OCI-M1 (cell line): ENCODE measurements at places on chromosomes 7 and 10.

- no peak for DNase-seq
Observed at GRCh38 chr10:109067031-109067430, 856.3 kb downstream of the XPNPEP1 start.

- no peak for DNase-seq
Observed at GRCh38 chr10:43323245-43323644, 48.2 kb upstream of the FXYD4 start.

GRCh38 chr7:47594406-47594805, 12.5 kb upstream of the TNS3 start:
- peak; percentile 68 for DNase-seq

- DNase-seq = peak; percentile 5
Observed at GRCh38 chr7:37817996-37818720, 30.2 kb upstream of the NME8 start.

DNA sequence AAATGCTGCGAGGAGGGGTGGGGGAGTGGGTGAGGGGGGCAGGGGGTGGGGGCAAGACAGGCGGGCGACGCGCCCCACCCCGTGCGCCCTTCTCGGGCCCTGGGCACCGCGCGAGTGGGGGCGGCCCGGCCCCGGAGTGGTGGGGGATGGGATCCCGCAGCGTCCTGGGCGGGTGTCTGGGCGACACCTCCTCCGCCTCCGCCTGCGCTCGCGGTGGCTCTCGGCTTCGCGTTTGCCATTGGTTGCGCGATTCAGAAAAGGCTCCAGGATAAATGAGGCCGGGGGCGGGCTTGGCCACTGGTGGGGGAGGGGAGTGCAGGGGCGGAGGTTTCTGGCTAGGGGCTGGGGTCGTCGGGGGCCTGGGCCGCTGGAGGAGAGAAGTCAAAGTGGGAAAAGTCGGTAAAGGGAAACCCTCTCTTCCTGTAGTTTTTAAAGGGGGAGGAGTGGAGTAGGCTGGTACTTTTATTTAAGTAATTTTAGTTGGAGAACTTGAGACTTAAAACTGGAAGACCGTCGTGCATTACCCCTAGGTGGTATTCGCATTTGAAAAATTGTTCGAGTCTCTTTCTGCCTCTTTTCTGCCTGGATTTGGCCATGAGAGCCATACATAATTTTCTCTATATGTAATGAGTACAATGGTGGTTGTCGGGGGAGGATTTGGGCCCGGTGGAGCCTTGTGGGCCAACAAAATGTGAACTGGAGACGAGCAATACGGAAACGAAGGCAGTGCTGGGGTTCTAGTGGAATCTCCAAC, 992 bp upstream of the IGF2BP3 start:
- peak; percentile 92 for DNase-seq

DNA sequence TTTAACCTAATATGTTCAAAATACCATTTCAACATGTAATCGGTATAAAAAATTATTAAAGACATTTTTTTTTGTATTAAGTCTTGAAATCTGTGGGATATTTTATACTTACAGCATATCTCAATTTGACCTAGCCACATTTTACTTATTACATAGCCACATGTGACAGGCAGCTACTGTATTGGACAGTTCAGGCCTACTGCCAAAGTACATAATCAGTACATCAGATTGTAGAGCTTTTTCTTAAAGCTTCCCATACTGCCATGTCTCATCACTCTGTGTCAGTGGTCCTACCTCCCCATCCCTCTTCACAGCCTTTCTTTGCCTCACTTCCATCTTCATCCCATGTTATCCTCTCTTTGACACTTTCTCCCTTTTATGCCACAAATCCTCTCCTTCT, 43.0 kb downstream of the LOXL4 start:
- peak; percentile 15 for DNase-seq

DNA sequence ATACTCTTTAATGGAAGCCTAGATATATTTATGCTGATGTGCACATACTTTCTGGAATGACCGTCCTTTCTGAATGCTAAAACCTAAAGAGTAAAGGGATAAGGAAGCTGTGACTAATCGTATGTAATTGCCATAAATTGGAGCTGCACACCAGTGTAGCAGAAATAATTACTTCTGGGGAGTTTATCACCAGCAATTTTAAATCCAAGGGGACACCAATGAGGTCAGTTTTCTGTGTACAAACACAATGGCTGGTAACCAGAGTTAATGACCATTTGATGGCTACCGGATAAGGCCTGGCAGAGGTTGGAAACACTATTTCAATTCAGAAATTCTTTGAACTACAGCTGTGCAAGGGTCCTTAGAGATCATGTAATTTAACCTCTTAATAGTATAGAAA, 670.1 kb downstream of the REEP3 start:
- no peak for DNase-seq

- no peak for DNase-seq
Observed at GRCh38 chr7:47119261-47119865, 462.5 kb downstream of the TNS3 start.

- no peak for DNase-seq
Observed at GRCh38 chr10:29784175-29784773, 149.5 kb upstream of the SVIL start.

DNA sequence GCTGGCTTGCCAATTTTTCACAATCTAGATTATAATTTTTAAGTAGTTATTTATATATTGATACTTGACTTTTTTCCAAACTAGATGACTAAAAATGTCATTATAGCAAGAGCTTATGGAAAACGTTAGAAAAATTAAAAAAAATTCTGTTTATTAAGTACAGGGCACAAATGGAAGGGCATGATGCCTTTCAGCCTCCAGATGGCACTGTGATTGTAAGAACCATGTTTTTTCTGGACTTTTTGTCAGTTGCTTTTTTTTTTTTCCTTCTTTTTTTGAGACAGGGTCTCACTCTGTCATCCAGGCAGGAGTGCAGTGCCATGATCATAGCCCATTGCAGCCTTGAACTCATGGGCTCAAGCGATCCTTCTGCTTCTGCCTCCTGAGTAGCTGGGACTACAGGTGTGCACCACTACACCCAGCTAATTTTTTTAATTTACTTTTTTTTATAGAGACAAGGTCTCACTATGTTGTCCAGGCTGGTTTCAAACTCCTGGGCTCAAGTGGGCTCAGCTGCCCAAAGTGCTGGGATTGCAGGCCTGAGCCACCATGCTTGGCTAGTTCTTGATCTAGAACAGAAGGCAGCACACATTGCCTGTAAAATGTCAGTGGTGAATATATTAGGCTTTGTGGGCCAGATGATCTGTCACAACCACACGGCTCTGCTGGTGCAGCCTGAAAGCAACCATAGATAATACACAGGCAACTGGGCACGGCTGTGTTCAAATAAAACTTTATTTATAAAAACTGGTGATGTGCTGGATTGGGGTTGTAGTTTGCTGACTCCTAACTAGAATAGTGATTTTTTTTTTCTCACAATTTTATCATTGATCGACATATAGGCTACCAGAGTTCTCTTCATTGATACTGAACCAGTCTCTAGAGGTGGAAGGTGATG, 27.4 kb downstream of the UCMA start:
- peak; percentile 13 for DNase-seq

DNA sequence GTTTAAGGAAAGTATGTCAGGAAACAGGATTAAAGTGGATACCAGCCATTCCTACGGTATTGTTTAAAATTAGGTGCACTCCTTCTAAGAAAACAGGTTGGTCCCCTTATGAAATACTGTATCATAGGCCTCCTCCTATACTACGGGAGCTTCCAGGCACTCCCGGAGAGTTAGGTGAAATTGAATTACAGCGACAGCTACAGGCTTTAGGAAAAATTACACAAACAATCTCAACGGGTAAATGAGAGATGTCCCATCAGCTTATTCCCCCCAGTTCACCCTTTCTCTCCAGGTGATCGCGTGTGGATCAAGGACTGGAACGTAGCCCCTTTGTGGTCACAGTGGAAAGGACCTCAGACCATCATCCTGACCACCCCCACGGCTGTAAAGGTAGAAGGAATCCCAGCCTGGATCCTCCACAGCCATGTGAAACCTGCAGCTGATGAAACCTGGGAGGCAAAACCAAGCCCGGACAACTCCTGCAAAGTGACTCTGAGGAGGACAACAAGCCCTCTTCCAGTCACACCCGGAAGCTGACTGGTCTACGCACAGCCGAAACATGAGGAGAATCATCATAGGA, 25.1 kb upstream of the GHITM start:
- DNase-seq = peak; percentile 57

DNA sequence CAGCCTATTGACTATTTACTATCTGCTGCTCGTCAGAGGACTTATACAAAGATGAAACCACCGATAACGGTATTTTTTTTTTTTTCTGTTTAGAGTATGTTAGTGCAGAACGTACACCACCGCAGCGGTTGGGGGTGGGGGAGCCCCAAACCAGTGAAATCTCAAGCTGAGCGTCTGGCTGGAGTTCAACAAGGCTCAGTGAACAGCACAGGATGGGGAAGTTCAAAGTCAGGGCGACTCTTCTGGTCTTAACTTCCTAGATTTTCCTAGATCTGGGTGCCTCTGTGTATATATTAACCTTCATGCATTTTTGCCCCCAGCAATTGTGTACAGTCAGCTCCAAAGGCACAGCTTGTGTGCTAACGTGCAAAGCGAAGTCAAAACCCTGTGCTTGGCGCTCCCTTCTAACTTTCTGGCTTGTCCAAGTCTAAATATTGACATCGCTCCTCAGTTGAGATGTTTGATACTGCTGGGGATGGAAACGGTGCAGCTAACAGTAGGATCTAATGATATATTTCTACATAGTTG, 1.1 kb downstream of the RHOBTB1 start:
- peak; percentile 82 for DNase-seq

- DNase-seq = no peak
Observed at GRCh38 chr10:92750791-92751533, 61.2 kb downstream of the HHEX start.

DNA sequence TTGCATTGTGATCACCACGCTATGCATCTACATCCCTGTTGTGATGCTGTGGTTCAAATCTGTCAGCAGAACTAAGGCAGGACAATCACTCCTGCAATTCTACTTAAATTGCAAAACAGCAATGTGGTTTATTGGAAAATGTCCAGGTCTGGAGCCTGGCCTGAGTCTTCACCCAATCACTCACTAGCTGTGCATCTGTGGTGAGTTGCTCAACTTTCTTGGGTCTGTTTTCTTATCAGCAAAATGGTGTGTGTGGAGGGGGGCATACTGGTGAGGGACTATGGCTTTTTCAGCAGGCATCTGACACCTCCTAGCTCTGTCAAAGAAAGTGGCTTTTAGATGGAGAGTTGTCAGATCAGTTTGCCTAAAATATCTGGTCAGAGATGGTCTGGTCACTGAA, 108.3 kb upstream of the FEZF1 start:
- DNase-seq = peak; percentile 86

GRCh38 chr7:28478656-28479055, 66.3 kb downstream of the CREB5 start:
- no peak for DNase-seq

GRCh38 chr7:7564323-7564780, 2.3 kb upstream of the MIOS start:
- peak; percentile 23 for DNase-seq

- DNase-seq = no peak
Observed at GRCh38 chr10:472241-472910, 217.1 kb downstream of the DIP2C start.

- no peak for DNase-seq
Observed at GRCh38 chr10:9910446-9910845, 1107.2 kb upstream of the CELF2 start.

- DNase-seq = peak; percentile 67
Observed at GRCh38 chr10:6124666-6125065, 35.8 kb downstream of the RBM17 start.

- DNase-seq = peak; percentile 39
Observed at GRCh38 chr7:877312-878232, 1.2 kb downstream of the GET4 start.

DNA sequence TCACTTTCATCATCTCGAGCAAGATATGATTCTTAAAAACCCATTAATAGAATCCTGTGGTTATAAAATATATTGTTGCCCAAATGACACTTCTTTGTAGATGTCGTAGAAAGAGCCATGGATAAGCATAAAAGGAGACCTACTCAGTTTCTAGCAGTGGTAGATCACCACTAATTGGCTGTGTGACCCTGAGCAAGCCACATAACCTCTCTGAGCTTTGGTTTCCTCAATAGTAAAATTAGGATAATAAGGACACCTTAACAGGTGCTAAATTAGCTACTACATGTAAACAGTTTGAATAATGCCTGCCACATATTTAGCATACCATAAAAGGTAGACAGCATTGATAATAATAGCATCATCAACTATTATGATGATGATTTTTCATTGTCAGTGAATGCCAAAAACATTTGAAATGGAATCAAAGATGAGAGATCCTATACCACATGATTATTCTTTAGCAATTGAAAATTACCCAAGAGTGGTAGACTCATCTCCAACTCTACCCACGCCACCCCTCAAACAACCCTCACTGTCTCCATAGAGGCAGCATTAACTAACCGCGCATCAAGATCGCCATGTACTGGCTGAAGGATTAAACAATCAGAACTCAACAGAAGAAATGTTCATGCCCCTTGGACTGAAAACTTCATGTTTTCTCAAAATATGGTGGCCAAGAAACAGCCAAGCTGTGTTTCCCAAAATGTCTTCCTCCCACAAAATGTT, 45.8 kb downstream of the CHST15 start:
- no peak for DNase-seq

- DNase-seq = peak; percentile 78
Observed at GRCh38 chr7:87356448-87356847, 11.0 kb downstream of the CROT start.

- DNase-seq = no peak
Observed at GRCh38 chr7:99001482-99002147, 123.3 kb downstream of the TRRAP start.

DNA sequence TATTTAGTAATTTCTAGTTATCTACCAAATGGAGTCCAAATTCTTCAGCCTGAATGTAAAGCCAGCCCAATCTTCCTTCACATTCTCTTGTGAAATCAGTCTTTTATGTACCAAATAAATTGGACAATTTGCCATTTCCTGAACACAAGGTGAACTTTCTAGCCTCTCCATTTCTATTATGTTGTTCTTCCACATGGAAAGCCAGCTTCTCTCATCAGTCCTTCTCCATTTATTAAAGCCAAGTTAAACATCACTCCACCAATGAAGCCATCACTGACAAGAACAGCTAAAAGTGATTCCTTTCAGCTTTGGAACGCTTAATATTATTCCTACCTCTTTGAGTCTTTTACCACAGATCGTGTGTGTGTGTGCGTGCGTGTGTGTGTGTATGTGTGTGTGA, 88.4 kb downstream of the VPS41 start:
- DNase-seq = no peak

- DNase-seq = peak; percentile 29
Observed at GRCh38 chr7:107474104-107474521, 4.3 kb downstream of the GPR22 start.

GRCh38 chr7:39594988-39595620, 28.3 kb upstream of the RALA start:
- no peak for DNase-seq

DNA sequence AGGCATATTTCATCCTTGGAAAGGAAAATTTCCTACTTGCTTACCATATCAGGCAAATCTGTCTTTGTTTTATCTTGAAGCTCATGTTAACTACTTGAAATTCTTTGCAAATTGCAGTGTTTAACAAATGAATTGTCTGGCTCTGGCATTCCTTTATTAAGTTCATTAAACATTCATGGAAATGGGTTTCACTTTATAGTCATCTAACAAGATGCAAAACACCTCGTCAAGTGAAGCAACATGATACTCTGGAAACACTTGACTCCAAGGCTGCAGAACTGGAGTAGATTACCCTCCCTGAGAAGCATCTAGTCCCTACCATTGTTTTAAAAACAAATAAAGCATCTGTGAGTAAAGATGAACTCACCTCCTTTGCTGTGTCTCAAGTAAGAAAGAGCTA, 1086.9 kb downstream of the NRG3 start:
- no peak for DNase-seq

GRCh38 chr7:116970238-116970910, 17.1 kb downstream of the ST7 start:
- DNase-seq = no peak

GRCh38 chr7:22295402-22296264, 61.3 kb downstream of the RAPGEF5 start:
- peak; percentile 27 for DNase-seq
